ENCODE measurements at places on chromosomes 4 and X.

DNA sequence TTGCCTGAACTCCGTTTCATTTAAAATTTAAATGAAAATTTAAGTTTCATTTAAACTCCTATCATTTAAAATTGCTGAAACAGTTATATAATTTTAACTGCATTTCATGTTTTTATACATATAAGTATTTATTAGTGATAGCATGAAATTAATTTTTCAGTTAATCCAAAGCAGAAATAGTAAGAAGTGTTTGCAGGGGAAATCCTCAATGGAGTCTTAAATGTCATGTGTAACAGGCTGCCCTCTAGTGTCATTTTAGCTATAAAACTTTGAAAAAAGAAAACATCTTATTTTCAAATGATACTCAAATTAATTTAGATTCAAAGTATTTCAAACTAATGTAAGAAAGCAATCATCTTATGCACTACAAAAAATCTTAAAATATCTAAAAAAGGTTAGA, 27.2 kb downstream of the TAPT1 start:
- DNase-seq = peak; percentile 19

GRCh38 chrX:31124536-31124935, 52.7 kb upstream of the FTHL17 start:
- no peak for DNase-seq

DNA sequence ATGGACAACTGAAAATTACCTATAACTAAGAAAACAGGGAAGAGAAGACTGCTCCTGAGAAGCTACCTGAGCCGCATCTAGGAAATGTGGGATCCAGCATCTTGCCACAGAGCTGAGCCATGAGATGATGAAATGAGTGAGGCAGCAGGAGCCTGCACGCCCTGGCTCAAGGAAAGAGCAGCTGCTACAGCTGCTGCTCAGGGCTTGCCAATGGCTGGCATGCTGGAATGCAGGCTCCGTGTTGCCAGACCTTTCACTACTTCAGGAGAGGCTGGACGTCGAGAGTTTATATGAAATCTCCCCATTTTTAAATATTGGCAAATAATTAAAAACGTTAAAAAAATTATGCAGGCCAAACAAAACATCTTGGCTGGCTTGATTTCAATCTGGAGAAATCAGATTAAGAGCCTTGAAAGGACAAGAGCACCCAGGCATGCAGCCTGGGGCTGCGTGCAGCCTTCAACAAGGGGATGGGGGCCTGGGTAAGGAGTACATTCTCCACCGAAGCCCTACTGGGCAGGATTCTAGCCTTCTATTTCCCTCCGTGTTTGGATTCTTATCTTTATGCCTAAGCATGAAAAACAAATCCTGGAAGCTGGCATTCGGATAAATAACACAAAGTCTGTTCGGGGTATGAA, 227.6 kb downstream of the NR3C2 start:
- DNase-seq = no peak

DNA sequence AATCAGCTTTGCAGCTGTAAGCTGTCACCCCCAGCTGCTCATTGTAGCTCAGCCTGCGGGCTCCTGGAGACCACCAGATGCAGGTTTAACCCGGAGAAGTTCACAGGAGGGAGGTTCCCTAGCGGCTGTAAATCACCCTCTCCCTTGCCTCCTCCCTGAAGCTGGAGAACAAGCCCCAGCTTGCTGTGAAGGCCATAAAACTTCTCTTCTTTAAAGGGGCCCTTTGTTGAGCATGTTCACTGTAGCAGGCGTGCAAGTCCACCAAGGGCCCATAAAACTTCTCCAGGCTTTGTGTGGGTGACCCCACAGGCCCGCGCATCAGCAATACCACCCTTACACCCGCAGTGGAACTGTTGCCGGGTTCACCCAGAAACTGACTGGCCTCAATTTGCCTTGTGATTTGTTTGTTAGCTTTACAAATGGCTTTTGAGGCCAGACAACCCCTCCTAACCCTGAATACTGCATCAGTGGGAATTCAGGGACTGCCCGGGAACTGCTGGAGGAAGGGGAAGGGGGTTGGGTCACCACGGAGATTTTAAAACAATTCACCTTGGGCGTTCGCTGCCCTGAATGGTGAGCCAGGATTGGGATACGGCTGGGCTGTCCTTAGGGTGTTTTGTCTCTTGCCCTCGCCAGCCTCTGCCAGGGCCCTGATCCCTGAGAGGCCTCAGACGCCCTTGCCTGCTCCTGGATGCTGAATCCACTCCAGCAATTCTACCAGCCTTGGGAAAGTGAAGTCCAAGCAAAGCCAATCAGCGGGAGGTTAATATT, 49.5 kb upstream of the ATP6AP2 start:
- DNase-seq = no peak

GRCh38 chrX:107537815-107538214, 88.4 kb downstream of the FRMPD3 start:
- DNase-seq = peak; percentile 18

DNA sequence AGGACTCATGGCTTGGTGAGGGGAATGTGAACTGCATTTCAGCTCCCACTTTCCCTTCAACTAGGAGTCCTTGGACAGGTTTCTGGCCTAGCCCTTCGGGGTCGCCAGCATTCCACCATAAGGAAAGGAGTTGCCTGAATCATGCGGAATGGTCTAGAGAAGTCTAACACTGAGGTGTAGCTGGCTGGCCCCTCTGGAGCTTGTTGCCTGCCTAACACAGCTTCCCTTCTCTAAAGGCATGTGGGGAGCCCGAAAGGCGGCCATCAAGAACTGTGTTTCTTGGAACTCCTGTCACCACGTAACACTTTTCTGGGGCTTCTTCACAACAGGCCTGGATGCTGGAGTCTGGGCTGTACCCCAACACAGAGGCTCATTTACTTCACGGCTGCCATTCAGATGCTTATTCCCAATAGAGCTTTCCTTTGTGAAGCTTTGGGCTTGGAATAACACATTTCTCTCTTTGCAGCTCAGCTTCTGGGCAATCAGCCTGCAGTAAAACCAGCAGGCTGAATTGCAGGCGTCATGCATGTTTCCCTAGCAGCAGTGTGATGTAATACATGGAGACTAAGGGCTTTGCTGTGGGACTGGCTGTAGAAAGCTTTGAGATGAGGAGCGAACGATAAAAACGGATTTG, 5.4 kb downstream of the GABRQ start:
- no peak for DNase-seq

GRCh38 chr4:138259271-138259670, 17.1 kb upstream of the SLC7A11 start:
- no peak for DNase-seq

- no peak for DNase-seq
These were observed 138.7 kb upstream of the RAPGEF2 start for GRCh38 chr4:158964114-158964727.

DNA sequence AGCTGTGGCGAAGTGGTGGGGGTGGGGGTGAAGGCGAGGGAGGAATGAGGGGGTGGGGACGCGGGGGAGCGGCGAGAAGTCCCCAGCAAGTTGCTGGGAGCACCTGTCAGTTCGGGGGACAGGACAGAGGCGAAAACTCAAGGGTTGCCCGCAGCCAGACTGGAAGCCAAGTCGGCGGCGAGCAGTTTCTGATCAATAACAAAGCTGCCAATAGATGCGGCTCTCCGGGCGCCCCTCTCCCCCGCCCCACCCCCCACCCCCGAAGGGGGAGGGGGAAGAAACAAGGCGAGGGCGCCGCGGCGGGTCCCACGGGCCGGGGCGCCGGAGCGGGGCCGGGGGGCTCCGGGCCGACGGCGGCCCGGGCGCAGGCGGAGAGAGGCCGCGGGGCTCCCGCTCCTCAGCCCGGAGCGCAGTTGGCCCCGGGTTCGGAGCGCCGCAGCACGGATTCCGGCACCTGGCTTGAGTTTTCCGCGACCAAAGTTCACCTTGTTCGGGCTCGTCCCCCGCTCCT, 379 bp downstream of the PDGFC start:
- DNase-seq = no peak

GRCh38 chr4:182764137-182764536, 153.0 kb downstream of the DCTD start:
- no peak for DNase-seq

- no peak for DNase-seq
These were observed 109.7 kb downstream of the ZNF827 start for GRCh38 chr4:145828802-145829485.

DNA sequence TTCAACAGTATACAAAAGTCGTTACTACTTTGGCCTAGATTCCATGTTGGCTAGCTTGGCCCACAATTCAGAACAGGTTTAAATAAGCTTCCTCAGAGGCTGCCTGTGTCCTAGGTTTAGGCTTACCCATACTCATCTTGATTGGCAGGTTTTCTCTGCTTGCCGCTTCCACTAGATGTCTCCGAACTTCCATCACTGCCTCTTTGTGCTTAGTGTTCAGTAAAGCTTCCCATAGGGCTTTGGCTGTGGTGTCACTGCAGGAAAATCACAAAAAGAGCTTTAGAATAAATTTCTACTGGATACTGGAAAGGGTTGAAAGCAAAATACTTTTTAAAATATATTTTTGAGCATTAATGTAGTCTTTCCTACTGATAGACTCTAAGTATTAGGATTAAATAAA, 52.4 kb downstream of the SCFD2 start:
- DNase-seq = no peak

DNA sequence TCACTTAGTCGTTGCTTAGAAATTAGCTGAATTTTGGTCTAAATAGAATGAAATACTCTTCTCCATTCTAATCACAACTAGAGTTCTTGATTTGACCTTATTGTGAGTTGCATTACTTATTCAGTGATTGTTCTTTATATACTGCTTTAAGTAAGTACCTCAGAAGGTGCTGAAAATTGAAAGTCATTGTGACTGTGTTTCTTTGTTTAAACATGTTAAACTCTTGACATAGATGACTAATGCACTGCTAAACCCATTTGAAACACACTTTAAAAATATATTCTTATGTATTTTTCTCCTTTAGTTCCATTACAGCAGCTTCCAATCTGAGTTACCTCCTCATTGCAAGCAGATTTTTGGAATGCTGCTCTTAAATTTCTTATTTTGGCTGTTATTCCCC, 9.1 kb downstream of the TSPAN7 start:
- DNase-seq = no peak

DNA sequence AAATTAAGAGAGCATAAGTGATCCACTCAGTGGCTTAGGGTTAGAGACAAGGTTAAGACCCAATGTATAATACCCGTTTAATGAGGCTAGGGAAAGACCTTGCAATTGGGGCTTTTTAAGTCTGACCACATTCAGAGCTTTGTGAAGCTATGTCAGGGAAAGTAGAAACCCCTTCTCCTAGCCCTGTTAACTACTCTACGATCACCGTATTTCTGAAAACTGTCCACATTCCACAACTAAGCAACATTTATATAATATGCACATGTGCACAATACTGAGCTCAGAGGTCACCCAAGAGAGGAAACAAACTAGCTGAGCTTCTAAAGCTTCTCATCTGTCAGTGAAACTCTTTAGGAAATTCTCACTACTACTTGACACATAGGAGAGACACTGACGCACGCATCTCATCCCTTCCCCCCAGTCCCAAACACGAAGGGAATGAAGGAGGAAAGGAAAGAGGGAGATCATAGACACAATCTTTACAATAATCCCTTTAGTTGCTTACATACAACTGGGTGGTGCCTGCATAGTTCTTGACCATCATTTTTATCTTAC, 56.2 kb downstream of the METTL14 start:
- DNase-seq = no peak

DNA sequence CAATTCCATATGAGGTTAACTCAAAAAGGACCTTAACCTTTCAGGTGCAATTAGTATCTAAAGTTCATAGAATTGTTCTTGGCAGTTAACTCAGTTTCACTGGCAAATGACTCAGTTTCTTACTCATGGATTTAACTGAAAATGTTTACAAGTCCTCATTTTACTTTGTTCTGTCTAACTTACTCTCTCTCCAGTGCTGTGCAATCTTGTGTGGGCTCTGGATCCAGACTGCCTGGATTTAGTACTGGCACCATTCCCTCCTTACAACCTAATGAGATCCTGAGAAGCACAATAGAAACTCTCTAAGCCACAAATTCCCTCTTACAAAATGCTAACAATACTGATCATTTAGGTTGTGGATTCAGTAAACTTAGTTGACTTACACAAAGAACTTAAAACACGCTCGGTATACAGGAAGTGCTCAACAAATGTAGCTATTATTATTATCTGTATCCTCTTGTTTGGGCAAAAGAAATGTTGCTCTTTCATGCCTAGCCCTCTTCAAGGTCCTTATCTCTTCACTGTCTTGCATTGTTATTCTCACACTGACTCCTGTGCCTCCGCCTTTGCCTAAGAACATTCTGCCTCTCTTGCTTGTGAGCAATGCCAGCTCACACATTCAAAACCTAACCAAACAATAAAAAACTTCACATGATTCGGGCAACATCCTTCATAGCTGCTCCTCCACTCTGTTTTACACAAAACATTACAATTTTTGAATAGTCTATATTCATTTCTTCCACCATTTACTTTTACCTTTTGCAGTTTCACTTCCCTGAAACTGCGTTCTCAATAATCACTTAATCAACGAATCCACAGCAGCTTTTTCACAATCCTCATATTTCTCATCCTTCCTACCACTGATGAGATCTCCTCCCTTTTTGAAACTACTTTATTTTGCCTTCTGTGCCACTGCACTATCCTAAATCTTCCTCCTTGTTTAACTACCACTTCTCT, 91.8 kb downstream of the PDE5A start:
- no peak for DNase-seq

DNA sequence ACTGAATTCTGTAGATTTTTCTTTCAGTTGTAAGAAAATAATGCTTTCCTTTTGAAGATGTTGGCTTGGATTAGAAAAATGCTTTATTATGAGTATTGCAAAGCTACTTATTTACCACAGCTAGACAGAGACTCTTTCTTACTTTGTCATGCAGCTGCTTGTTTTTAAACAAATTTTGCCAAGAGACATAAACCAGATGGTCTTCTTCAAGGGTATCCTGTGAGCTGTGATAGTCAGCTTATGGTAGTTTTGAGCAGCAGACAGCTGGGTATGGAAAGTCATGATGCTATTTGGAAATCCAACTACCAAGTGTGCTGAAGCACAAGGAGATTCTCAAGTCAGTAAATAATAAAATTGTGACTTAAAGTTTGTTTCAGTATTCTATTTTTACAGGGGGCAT, 941.5 kb downstream of the DMD start:
- DNase-seq = no peak

- no peak for DNase-seq
These were observed 1.9 kb downstream of the OCIAD2 start for GRCh38 chr4:48904541-48905142.

- no peak for DNase-seq
These were observed 117.9 kb upstream of the FAM9B start for GRCh38 chrX:9151772-9152307.

DNA sequence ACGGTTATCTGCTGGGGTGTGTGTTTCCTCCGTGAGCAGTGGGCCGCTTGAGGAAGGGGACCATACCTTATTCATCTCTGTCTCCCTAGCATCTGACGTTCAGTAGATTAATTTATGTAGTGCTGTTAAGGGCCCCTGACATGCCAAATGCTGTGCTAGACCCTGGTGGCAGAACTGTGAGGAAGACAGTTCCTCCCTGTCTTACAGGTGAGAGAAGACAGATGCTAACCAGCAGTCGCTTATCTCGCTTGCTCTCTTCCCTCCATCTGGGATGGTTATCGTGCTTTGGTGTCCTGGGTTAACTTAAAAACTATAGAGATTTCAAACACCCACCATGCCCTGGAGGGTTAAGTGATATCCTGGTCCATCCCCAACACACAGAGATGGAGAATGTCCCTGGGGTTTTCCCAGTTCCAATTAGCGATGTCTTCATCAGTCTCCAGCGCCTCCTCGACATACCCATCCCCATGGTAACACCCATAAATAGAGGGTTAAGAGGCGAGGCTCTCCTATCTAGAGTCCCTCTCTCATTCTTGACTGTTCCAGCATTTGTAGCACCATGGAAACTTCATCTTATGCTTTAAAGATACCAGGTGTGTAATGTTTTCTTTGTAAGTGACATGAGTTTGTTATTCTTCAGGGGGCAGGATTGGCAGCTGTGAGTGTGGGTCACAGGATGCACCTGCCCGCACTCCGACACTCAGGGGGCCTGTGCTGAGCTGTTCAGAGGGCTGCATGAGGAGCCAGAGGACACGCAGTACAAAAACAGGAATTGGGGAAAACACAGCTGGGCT, 135.2 kb downstream of the STK32B start:
- no peak for DNase-seq
